ENCODE measurements at places on chromosomes 5 and 9.
A peak's percentile ranks its signal among the peaks of the same experiment; 100 is the strongest.

DNA sequence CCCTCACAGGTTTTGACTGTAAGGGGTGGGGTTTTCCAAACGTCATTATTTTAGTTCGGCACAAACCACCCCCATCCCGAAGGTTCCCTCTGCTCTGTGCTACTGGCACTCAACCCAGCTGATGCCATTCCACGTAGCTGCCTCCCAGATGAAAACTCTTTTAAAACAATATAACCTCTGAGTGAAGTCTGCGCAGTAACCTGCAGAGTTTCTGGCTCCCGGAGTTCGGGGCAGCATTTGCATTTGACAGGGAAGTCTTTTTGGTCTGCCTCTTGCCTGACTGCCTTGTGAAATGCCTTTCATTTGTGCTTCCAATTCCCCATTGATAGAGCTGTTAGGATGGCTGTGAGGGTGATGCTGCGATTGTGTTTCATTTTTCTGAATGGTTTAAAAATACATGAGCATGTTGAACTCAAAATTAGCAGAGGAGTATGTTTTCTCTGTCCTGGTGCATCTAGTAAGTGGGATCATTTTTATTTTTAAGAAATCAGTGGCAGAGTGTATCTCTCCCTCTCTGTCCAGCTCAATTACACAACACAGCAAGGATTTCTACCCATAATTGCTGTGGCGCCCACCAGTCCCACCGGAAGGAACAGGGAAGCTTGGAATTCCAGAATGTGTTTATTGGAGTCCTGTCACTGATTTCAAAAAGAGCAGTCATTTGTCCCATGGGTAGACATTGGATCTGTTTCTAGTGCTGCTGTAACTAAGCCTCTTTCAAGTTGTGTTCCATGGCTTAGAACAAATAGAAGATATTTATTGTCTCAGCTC is 24.8 kb downstream of the ADCY2 start:
- DNase-seq = no peak

DNA sequence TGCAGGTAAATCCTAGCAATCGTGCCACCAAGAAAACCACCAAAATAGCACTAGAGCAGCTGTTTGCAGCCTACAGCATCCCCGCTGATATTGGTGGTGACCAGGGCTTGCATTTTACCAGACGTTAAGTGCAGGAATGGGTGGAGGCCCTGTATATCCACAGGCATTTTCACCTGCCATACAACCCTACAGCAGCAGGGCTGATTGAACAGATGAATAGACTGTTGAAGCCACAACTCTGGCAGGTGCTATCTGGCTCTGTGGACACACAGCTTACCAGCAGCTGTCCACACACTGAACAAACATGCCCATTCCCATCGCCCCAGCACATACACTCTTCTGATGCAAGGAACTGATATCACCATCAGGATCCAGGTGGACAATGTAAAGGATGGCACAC is 154.5 kb upstream of the APC start:
- DNase-seq = no peak

- no peak for DNase-seq
These were observed 98.0 kb upstream of the NR3C1 start for GRCh38 chr5:143501310-143502044.

DNA sequence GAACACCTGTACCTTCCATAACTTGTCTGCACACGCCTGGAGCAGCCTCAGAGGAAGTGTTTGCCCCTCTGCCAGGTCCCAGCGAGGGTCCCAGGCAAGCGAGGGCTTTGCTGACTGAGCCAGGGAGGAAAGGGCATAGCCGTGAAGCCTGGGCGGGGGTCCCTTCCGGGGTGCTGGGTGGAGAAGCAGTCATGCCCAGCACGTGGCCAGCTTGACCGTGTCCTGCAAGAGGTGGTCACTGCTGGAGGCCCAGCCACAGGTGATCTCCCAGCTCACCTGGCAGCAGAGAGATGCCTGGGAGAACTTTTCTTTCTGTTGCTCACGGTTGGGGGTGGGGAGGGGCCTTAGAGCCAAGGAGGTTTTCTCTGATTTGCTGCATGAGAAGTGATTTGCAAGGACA is 195.3 kb downstream of the CACNA1B start:
- DNase-seq = no peak

DNA sequence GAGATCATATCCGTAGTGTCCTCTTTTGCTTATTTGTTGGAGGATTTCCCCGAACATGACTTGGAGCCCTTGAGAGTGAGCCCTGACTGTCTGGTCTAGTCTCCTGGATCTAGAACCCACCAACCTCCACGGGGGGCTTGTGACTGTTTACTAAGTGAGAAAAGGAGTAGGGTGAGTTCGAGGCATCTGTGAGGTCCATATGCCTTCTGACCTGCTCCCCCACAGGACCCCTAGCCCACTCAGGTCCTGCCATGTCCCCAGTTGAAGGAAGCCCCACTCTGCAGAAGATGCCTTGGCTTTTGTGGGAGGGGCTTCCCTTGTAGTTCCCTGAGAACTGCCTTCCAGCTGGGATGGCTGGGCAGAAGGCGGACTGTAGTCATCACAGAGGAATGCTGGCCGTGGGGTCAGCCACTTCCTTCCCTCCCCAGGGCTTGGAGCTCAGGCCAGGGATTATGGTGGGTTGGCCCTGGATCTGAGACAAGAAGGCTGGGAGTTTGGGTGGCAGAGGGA is 7.0 kb upstream of the IRF1 start:
- no peak for DNase-seq

DNA sequence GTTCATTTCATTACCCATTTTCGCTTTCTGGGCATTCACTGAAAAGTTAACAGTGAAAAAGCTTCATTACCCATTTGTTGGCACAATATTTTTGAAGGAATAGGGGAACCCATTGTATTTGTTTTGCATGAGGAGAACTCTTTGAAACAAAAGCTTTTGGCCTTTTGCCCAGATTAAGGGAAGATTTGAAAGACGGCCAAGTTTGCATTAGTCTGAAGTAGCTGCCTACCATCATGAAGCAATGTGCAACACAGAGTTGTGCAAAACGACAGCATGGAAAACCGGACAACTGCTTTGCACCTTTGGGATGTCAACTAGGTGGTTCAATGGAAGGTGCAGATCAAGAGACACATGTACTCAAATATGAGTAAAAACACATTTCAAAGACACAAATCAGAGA is 84.9 kb downstream of the TRPM3 start:
- DNase-seq = no peak

- DNase-seq = no peak
These were observed 49.5 kb downstream of the C7 start for GRCh38 chr5:40958811-40959210.

- no peak for DNase-seq
These were observed 205.4 kb downstream of the CDH18 start for GRCh38 chr5:19782566-19782965.

- no peak for DNase-seq
These were observed 1216.3 kb upstream of the ACO1 start for GRCh38 chr9:31168161-31168560.

- DNase-seq = no peak
These were observed 145.7 kb downstream of the EBF1 start for GRCh38 chr5:158953929-158954534.

DNA sequence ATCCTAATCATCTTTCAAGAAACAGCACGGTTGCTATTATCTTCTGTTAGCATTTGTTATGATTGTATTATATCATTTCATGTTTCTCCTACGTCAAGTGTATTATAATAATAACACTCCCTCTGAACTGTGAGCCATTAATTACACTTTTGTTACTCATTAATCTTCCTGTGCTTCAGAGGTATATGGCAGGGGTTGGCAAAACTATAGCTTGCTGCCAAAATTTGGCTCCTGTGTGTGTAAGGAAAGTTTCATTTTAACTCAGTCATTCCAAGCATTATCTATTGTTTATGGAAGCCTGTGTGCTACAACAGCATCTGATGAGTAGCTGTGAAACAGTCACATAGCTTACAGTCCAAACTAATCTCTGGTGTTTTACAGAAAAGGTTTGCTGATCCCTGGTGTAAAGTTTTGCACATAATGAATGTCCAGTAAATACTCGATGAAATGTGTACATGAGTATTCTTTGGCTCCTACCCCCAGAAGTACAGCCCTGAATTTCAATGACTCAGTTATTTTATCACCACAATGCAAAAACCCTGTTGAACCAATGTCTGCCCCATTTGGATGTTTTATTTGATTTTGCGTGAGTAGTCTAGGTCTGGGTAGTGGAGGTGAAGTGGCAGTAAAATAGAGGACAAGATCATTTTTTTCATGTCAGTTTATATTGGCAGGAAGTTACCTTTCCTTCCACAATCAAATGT is 648.2 kb downstream of the MAT2B start:
- no peak for DNase-seq

DNA sequence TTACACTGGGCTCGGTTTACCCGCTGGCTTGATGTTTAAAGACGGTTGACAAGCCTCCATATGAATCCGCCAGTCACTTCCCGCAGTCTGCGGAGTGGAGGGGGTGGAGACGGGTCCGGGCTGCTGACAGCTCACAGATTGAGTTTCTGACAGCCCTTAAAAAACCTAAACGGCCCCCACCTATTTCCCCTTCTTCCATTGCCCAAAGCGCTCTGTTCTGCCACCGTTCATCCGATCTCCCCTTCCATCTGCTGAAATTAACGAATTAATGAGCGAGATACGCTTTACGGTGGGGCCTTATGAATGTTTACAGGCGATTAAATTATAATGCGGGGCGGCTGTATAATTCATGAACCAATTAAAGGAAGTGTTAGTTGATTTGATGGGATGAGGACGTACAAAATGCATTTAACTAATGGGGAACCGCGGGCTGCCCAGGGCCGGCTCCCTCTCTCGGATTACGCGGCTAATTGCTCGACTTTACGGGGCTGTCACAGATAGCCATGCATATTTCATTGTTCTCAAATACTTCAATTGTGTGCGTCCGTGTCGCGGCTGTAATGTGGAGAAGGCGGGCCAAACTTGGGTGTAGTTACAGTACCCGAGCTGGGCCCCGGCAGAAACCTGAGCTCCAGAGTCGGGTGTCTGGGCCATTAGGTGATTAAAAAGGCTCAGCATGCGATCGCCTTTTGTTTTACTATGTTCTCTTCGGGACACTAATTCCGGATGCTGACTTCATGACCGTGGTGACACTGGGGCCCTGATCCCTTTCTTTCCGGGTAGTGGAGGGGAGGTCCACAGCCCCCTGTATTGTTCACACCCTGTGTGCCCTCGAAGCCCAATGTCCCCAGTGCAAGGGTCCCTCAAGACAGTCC is 74.9 kb downstream of the GTF3C4 start:
- no peak for DNase-seq

DNA sequence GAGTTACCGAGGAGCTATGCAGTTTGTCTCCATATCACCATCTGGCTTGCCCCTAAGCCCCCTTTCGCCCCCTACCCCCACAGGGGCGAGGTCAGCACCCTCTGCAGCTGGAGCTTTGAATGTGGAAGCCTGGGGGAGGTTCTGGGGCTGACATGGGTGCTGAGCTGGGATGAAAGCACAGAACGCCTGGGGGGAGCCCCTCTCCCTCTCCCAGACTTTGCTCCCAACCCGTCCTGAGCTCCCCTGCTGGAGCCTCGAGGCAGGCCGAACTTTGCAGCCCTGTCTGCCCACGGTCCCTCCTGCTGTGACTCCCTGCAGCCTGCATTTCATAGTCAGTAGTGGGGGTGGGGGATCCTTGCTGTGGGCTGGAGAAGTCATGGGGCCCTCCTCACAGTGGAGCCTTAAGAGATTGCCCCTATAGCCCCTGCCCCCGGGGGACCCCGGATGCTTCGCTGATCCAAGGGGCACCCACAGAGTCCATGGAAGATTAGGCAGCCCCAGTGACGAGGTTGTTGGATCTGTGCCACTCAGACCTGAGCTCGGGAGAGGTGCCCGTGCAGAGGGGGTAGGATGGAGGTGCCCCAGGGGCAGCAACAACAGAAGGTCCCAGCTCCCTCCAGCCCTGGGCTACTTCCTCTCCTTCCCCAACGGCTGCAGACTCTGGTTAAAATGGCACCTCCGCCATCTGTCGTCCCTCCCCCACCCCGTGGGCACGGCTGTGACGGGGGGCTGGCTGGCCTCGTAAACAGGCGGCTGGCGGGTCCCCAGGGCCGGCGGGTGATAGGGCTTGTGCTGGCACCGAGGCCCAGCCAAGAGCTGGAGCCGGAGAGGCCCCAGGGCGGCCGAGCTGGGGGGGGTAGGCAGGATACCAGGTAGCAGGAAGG is 162.0 kb downstream of the C9orf50 start:
- peak; percentile 55 for DNase-seq

DNA sequence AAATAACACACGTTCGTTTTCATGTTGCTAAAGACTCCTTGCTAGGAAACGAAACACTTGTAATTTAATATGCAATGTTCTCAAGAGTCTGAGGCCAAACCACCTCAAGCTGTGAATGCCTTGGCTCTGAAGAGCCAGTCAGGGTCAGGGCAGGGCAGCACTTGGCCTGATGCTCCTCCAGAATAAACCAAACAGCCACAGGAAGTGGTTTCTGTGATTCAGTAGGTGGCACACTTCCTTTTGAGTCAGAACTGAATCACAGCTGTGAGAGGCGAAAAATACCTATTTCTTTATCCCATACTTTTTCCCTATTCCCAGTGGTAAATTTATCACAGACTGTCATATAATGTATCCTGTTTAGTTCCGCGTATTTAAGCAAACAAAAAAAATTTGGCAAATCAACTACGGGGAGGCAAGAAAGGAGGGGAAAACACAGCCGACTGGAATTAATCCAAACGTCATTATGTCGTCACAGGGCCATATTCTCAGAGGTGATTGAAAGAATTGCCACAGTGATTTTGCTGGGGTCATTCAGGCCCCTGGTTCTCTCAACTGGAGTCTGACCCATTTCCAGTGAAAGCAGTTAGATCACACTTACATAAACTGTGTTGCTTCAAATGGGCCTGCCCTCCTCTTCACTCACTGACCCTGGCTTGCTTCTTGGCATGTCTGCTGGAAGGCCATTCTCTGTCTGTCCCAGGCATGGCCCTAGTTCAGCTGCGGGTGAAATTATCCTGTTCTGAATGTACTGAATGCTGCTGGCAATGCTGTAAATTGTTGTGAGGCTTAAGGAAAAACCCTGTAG is 71.2 kb downstream of the ARRDC3 start:
- no peak for DNase-seq

- DNase-seq = no peak
These were observed 401.0 kb upstream of the ADAMTSL1 start for GRCh38 chr9:18073002-18073401.

GRCh38 chr9:73536403-73536802 is 384.7 kb downstream of the ANXA1 start:
- DNase-seq = no peak

DNA sequence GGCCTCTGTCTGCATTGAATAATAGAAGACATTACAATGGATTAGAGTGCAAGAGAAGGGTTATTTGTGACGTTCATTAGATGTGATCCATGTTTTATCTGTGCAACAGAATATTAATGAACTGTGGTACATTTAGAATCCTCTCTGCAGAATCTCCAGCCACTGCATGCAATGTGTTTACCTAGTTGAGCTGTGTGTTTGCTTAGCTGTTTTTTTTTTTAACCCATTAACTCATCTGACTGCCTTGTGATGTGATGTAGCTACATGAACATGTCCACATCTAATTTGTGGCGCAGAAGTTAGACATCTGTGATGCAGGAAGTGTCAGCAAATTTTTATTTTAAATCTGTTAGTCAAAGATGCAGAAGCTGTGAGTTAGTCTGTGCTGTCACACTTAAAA is 236.9 kb downstream of the CD180 start:
- DNase-seq = no peak

- peak; percentile 56 for DNase-seq
These were observed 47.9 kb downstream of the PRRT1B start for GRCh38 chr9:131593091-131593820.

GRCh38 chr5:73901455-73901854 is 275.5 kb downstream of the ARHGEF28 start:
- no peak for DNase-seq
